ENCODE measurements at places on chromosomes 1 and 21.

GRCh38 chr1:85494074-85494903 lies 29.3 kb upstream of the DDAH1 start:
- DNase-seq = no peak

DNA sequence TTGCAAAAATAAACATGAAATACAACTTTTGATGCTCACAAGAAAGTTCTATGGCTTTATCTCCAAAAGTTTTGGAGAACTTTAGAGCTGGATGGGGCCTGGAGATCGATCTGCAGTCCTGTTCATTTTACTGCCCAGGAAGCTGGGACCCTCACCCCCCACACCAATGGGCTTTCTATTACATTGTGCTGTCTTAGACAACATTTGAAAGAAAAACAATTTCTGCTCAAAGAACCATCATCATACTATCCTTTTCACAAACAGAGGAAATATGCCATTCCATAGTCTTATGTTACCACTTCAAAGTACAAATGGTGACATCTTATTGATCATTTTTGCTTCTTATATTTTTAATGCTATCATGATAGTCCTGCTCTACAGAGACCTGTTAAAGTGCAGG lies 2.0 kb upstream of the HNRNPU start:
- no peak for DNase-seq

DNA sequence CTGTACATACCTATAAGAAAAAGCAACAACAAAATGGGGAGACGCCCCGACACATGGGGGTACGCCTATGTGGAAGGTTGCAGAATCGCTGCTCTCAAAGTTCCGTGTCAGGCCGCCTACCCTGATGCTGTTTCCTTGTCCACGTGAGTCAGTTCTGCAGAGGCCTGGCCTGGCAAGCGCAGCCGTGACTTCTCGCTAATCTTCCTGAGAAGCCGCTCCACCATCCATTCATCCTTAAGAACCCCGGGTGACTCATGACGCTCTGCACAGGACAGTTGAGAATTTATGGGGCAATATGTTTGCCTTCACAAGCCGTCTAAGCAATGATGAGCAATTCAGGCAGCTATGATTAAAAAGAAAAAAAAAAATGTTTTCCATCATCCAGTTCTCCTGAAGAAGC lies 122.3 kb upstream of the TMPRSS2 start:
- DNase-seq = no peak

- DNase-seq = no peak
Measured at GRCh38 chr1:114509596-114510273, 1.3 kb downstream of the TRIM33 start.

GRCh38 chr21:44304877-44305293 lies 5.0 kb downstream of the PFKL start:
- no peak for DNase-seq
